ENCODE measurements at places on chromosomes 5 and 9. TPM values are rescaled to one million over a fixed set of nuclear protein-coding genes. Genes with fewer than 3 reads are reported as not detected.

- DNase-seq, result no peak
Measured at GRCh38 chr5:2335733-2336515, 415.6 kb downstream of the IRX2 start.

- no peak for DNase-seq
Measured at GRCh38 chr5:121870489-121870888, 18.8 kb downstream of the FTMT start.

GRCh38 chr9:38707885-38708637 lies 11.9 kb downstream of the FAM240B start:
- DNase-seq, result no peak

GRCh38 chr5:118578093-118578492 lies 410.3 kb downstream of the DTWD2 start:
- DNase-seq, result no peak

- DNase-seq, result no peak
Measured at GRCh38 chr5:10567781-10568321, 4.0 kb downstream of the ANKRD33B start.

GRCh38 chr5:157476702-157477408 lies 16.8 kb downstream of the NIPAL4 start:
- DNase-seq, result peak; percentile 45

Gene OLFML2A
- polyA plus RNA-seq, result 1.5 TPM

Gene TAF11L8
- not detected for polyA plus RNA-seq

- DNase-seq, result no peak
Measured at GRCh38 chr9:127167560-127168326, 45.3 kb upstream of the ANGPTL2 start.

Gene PGM5
- not detected for polyA plus RNA-seq

DNA sequence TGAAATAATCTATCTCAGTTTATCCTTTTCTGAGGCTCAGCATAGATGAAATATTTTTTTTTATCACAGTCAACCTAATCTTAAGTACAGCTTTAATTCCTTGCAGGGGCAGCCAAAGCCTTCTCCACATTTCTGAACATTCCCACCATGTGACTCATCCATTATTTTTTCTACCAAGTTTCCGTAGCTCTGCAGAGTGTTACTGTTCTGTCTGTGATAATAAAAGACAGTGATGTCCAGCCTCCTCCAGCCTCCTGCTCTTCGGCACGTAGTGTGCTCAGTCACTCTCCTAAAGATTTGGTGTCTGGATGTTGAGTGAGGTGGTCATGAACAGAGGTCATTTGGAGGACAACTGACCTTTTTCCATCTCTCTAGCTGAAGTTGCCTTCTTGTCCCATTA lies 338.1 kb upstream of the ADAMTS16 start:
- DNase-seq, result no peak

Gene PCDHGB6
- polyA plus RNA-seq, result 0.04 TPM

- DNase-seq, result no peak
Measured at GRCh38 chr5:112923148-112923917, 1.3 kb upstream of the REEP5 start.
